ENCODE measurements at places on chromosomes 5 and 9.
A peak's percentile ranks its signal among the peaks of the same experiment; 100 is the strongest.

DNA sequence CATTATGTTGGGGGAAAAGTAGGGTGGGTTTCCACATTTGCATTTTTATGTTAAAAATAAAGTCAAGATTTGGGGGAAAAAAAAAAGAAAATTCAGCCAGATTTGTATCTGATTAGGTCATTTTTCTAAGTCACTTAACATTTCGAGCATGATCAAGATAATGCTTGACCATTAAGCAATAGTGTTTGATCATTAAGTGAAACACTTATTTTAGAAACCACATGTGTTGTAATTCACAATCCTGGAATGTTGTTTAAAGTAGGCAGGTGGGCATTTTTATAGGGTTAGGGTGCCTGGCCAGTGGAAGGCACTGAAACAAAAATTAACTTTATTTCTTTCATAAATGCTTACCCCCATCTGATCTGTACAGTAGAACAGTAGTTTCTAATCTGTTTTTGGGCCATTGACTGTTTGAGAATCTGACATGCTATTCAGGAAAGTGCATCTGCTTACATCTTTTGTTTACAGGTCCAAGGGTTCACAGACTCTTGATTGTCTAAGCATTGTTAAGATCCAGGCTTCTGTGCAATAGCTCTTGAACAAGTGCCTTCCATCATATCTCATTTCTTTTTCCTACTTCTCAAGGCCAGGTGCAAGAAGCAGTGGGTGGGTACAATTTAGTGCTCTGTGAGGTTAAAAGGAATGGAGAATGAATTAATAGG lies 9.1 kb downstream of the ZCCHC9 start:
- DNase-seq: no peak

DNA sequence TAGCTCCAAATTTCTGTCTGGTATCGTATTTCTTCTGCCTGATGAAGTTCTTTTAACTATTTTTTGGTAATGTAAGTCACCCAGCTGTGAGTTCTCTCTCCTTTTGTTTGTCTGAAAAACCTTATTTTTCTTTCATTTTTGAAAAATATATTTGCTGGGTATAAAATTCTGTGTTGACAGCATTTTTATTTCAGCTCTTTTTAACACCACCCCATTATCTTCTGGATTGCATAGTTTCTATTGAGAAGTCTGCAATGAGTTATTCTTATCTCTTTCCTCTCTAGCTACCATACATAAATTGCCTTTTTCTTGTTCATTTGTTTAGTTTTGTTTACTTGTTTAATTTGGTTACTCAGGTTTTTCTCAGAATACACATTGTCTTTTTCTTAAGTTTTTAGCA lies 109.1 kb downstream of the NSG2 start:
- DNase-seq: no peak

- no peak for DNase-seq
Observed at GRCh38 chr5:112640546-112640945, 97.1 kb upstream of the APC start.

- no peak for DNase-seq
Observed at GRCh38 chr9:110050925-110051355, 157.0 kb downstream of the C9orf152 start.

- no peak for DNase-seq
Observed at GRCh38 chr9:2093920-2094597, 78.9 kb downstream of the SMARCA2 start.

- DNase-seq: no peak
Observed at GRCh38 chr5:107652839-107653607, 17.7 kb downstream of the EFNA5 start.

DNA sequence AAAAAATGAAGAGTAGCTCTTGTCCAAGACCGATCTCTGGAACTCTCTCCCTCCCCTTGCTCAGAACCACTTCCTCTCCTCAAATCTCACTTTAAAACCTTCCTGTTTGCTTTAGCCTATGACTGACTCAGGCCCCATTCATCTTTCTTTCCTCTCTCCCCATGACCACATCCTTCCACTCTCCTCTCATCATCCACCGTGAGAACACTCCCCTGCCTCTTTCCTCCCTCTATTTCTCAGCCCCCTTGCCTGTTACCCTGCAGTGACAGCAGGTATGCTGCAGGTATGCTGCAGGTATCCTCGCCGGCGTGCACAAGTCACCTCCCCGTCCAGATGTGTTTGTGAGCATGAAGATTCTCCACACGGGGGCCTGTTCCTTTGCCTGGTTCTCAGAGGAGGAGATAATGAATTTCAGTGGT lies 505.3 kb downstream of the CCDC171 start:
- DNase-seq: no peak

DNA sequence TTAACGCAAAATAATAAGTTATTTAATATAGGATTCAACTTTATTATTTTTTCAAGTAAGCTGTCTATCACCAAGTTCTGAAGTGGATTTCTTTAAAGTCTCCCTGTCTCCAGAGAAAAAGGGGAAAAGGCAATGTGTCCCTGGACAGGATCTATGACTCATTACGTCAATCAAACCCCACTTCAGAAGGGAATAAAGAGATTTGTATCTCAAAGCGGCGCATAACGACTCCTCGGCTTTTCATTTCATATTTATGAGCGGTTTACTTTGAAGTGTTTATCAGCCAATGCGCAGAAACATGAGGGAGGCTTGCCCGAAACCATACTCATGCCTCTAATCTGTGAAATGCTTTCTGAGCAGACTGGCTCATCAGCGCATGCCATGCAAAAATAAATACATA lies 938.6 kb upstream of the WWC1 start:
- DNase-seq: no peak

GRCh38 chr5:150218693-150219035 lies 28.8 kb downstream of the SLC6A7 start:
- no peak for DNase-seq

GRCh38 chr5:62937661-62938558 lies 359.3 kb downstream of the LRRC70 start:
- DNase-seq: no peak

DNA sequence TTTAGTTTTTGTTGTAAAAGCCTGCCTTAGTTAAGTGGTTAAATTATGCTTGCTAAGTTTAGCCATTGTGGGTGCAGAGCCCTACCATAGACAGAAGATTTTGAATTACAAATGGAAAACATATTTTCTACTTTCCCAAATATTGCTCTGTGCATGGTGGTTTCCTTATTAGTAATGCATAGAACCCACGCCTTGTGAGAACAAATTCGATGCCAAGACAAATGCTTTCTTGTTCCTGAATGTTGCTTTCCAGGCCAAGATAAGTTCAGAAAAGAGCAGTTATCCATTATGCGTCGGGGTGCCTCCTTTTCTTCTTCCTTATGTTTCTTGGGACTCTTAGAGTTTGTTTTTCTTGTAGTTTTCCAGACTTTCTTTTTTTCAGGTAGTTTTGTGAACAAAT lies 31.0 kb upstream of the GARNL3 start:
- no peak for DNase-seq

DNA sequence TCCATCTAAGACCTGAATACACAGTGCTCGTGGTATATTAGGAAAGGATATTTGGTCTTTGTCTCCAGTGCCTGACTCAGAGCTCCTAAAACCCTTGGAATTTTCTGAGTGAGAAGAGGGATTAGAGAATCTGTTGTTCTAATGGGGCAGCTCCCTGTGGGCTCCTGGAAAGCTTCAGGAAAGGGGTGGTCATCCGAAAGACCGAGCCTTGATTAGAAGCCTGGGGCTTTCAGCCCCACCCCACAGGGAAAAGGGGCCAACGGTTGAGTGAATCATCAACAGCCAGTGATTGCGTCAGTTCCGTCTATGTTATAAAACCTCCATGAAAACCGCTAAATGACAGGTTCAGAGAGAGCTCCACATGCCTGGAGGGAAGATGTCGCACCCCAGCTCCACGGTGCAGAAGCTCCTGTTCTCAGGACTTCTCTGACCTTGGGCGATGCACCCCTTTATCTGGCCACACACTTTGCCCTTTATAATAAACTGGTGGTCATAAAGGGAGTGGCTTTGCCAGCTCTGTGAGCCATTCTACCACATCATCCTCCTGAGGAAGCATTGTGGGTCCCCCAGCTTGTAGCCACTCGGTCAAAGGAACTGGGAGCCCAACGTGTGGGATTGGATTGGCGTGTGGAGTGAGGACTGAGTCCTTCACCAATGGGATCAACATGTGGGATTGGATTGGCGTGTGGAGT lies 71.0 kb upstream of the ICE1 start:
- DNase-seq: no peak

DNA sequence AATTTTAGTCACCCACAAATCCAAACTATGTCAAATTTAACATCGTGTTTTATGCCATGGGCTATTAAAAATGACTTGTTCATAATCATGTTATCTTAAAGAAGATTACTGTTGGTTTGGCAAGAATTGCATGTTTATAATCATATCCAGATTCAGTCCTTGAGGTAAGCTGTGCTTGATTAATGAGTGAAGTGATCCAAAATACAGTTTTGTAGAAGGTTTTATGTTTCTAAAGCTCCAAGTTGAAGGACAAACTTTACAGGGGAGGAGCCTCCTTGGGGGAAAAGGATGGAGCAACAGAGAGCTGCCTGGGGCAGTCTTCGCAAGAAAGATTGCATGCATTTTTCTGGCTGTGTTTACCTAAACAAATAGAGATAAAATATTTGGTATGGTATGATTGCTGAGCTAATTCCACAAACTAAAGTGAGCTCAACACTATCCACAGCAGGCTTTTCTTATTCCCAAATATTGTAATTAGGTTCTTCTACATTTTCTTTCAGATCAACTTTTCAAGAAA lies 189.5 kb upstream of the TYRP1 start:
- DNase-seq: no peak

- DNase-seq: no peak
Observed at GRCh38 chr5:169970339-169970738, 10.0 kb downstream of the INSYN2B start.

DNA sequence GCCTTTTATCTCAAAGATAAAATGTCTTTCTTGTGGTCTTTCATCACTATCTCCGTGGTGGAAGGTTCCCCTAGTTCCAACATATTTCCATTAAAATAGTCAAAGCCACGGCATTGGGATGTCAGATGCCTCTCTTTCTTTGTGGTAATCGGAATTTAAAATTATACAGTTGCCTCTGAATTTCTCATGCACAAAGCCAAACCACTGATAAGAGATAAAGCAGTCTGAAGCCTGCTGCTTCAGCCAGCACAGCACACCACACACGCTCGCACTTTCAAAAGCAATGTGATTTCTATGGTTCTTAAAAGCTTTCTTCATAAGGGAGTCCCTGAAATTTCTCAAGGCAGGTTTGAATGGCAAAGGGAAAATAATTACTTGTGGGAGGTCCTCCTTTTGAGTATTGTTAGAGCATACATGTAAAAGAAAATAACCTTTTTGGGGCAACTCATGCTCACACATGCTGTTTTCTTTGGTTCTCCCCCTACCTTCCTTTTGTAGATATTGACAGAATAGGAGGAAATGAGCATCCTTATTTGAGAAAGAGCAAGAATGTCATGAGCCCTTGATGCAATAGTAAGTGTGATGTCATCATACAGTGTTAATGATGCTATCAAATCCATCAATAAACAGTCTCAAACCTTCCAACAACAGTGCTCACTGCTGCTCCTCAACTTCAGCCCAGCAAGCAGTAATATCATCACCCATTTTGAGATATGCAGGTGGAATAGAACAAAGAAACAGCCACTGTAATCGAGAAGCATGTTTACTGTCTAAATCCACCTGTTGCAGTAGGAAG lies 85.7 kb upstream of the PPP1R2B start:
- DNase-seq: no peak

DNA sequence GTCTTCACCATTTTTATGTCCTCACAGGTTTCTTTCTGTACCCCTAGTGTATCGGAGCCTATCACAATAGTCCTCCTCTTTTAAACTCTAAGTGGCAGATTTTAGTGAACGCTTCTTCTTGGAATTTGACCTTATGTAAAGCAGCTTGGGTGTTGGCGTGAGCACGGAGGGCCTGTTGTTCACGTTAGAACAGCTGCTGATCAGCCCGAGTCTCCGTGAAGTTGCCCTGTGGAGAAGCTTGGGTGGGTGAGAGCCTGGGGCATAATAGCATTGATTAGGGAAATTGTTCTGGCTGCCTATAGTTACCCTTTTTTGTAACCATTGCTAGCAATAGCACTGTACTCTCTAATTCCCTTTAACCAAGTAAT lies 167.0 kb upstream of the OTULINL start:
- no peak for DNase-seq

GRCh38 chr9:4935001-4935672 lies 49.9 kb upstream of the JAK2 start:
- DNase-seq: no peak

DNA sequence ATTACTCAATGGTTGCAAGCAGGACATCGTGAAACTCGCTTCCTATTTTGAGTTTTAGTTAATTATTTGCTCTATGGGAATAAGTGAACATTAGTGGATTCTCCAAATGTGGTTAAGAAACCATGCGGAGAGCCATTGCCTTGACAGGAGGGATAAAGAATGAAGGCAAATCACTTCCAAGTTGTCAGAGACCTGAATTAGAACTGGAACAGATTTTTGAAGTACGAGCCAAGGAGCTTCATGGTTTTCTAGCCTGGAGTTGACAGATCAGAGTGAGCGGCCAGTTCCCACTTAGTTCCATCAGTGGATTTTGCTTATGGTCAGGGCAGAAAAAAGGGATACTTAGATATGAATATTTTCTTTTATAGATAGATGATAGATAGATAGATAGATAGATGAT lies 171.4 kb upstream of the CDH10 start:
- DNase-seq: no peak

DNA sequence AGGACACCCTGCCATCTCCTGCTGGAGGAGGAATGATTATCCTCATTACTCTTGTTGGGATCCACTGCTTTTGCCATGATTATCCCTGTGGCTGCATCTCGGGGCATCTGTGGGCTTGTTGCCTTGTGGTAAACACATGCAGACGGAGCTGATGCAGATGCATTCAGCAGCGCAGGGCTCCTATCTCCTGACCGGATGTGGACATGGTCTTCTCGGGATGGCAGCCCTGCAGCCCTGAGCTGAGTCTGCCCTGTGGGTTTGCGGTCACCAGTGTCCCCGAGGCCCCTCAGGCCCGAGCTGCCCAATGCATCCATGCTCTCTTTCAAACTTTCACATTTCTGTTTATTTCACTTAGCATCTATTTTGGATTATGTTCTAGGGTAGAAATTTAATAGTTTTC lies 250.4 kb upstream of the IRX1 start:
- no peak for DNase-seq

- no peak for DNase-seq
Observed at GRCh38 chr5:64685866-64686265, 4.4 kb upstream of the SHISAL2B start.

DNA sequence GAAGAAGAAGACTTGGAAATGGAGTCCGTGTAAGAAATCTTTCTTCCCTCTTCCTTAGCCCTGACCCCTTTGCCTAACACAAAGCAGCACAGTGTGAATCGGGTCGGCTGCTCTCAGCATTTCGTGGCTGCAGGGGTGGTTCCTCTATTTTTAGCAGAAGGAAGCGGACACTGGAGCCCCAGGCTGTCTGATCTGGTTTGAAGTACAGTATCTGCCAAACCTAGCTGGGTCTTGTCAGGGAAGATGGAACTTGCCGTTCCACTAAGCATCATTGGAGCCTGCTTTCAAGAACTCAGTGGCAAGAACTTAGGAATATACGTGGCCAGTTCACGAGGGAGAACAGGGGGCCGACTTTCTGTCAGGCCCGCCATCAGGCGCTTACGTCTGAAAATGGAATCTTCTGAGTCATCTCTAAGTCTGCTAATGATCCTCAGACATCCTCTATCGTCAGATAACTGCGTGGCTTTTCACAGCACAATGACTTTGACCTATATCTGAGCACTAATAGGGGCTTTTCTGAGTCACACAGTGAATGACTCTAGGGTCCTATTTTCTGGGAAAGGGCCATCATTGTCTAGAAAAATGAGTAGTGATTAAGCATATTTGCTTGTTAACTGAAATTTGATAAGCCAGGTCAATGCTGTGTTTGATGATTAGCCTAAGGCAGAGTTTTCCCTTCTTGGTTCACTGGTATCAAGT lies 43.3 kb upstream of the NCS1 start:
- DNase-seq: peak; percentile 23

Data from activated T-cell treated with anti-CD3 and anti-CD28 coated beads for 1 hour (primary cell).